ENCODE measurements at places on chromosomes 13 and 19.

- peak; percentile 62 for DNase-seq
Measured at GRCh38 chr19:55283548-55284377, at the start of gene BRSK1. TSS of gene BRSK1 (plus strand) at chr19:55283997. CDS start at chr19:55284443, 446 bp downstream.

DNA sequence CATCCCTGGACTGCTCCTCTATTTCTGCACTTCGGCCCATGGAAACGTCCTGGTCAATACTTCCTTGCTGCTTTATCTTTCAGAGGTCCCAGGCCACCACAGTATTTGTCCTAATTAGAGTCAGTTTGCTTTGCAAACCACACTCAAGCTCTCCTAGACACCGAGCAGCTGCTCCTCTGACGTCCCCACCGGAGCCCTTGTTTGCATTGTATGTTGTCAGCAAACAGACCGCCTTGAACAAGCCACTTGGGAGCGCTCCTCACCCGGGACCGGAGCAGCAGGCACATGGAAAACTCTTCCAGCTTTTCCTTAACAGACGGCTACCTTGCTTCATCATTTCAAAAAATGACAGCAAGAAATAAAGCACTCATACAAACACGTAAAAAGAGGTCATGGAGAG is 51.5 kb upstream of the GTF3A start:
- no peak for DNase-seq

DNA sequence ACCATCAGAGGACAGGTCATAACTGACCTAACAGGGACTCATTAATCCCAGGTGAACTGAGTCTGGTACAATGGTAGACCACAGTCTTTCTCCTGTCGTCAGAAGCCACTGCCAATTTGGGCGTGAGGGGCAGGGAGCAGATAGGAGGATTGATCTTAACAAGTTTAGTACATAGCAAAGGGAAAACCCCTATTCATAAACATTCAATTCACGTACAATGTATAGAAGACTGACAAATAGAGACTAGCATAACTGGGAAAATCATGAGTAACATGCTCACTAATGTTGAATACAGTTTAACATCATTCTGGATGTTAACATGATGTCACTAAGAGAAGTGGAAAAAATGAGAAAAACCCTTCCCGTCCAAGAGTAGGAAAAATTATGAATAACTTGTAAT is 54.1 kb downstream of the SLC7A1 start:
- DNase-seq, result no peak

- DNase-seq, result no peak
Measured at GRCh38 chr13:57056601-57057180, 84.0 kb upstream of the PRR20A start.

GRCh38 chr13:40207001-40207478 is 459.4 kb downstream of the FOXO1 start:
- DNase-seq, result no peak

All from right renal pelvis (tissue), 4 donors.